Activated CD4-positive, alpha-beta T cell treated with anti-CD3 and anti-CD28 coated beads, Interleukin-2, amount 10 ng/mL, durations not matched to agents 24 days and 14 days (primary cell): ENCODE measurements at places on chromosomes 4 and X.

DNA sequence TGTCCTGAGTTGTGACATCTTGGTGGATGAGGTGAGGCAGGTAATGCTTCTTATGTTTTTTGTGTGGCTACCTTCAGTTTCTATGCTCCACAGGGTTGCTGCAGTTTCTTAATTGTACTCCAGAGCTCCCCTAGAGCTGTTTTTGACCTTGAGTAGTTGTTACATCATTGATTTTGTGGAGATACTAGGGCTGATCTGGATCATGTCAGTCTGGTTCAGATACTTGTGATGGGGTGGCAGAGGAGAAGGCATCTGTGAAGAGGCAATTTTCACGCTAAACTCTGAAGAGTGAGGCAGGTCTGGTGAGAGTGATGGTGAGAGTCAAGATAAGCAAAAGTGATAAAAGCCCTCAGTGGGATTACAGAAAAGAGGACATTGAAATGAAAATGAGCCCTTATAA lies 1180.2 kb downstream of the RAPGEF2 start:
- no peak for DNase-seq
- no peaks in the 10 kb centered on the region for H3K27me3 ChIP-seq
- no peaks in the 10 kb centered on the region for H3K36me3 ChIP-seq
- H3K4me1 ChIP-seq, result no peaks in the 10 kb centered on the region
- H3K27ac ChIP-seq, result no peak overlapping the region

DNA sequence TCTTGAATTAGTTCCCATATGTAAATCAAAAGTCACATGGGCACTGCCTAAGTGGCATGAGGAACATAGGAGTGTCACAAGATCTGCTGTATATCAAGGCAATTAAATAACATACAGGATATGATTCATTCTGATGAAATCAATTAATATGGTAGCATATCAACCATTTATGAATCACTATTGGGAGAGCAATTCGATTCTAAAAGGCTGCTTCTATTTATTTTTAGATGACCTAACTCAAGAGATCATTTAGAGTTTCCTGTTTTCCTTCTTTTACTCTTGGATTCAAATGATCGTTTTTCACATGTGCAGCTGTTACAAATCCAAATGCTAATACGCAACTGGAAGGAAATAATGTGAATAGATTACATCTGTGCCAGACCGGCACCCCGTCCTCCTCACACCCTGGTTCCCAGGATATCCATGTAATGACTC lies 81.9 kb downstream of the HCCS start:
- H3K36me3 ChIP-seq, result no peaks in the 10 kb centered on the region
- no peak for DNase-seq
- H3K4me1 ChIP-seq, result no peaks in the 10 kb centered on the region
- H3K27me3 ChIP-seq, result no peaks in the 10 kb centered on the region

DNA sequence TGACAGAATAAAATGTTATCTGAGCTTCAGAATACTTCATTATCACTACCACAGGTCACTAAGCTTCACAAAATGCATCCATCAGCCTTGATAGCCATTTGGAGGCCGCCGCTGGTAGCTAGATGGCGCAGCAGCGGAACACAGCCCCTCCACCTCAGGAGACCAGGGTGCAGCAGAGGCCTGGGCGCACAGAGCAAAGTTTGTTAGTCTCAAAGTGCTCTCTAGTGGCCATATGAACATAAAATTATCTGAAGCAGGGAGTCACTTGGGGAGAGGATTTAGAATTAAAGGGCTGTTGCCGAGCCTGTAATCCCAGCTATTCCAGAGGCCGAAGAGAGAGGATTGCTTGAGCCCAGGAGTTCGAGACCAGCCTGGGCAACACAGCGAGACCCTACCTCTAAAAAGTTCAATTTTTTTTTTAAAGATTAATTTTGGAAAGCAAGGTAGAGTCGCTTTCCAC lies 8.1 kb upstream of the DCTD start:
- peaks cover 2% of the 10 kb centered on the region for H3K4me1 ChIP-seq
- H3K27me3 ChIP-seq, result peaks cover 27% of the 10 kb centered on the region
- no peak overlapping the region for H3K4me3 ChIP-seq
- peak; percentile 84 for DNase-seq
- no peak overlapping the region for H3K27ac ChIP-seq

GRCh38 chr4:18980516-18981233 lies 959.1 kb upstream of the LCORL start:
- H3K36me3 ChIP-seq, result no peaks in the 10 kb centered on the region
- no peaks in the 10 kb centered on the region for H3K27me3 ChIP-seq
- H3K4me3 ChIP-seq, result no peak overlapping the region
- H3K4me1 ChIP-seq, result no peaks in the 10 kb centered on the region
- H3K27ac ChIP-seq, result no peak overlapping the region

DNA sequence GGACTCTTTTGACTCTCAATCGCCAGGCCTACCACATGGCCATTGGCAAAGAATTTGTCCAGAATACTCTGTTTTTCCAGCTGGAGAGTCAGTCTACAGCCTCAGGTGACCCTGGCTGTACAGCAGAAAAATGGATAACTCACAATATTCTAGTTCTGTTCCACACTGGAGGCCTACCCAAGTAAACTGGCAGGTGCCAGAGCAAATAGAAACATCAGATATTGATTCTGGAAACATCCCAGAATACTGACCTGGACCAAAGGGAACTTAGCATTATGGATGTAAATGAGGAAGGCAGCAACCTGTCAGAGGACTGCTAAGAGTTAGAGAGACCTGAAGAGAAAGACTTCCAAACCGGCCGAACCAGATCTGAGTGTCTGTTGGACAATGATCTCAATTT lies 147.9 kb upstream of the SMAD1 start:
- no peak overlapping the region for H3K4me3 ChIP-seq
- no peaks in the 10 kb centered on the region for H3K36me3 ChIP-seq
- no peaks in the 10 kb centered on the region for H3K4me1 ChIP-seq
- no peaks in the 10 kb centered on the region for H3K27me3 ChIP-seq
- DNase-seq, result no peak
- no peak overlapping the region for H3K27ac ChIP-seq

- H3K36me3 ChIP-seq, result no peaks in the 10 kb centered on the region
- H3K27me3 ChIP-seq, result peaks cover 12% of the 10 kb centered on the region
- no peak for DNase-seq
Measured at GRCh38 chrX:20112022-20112774, 4.5 kb downstream of the MAP7D2 start.

- H3K4me3 ChIP-seq, result no peak overlapping the region
- peaks cover 1% of the 10 kb centered on the region for H3K36me3 ChIP-seq
- peaks cover 6% of the 10 kb centered on the region for H3K4me1 ChIP-seq
Measured at GRCh38 chrX:135411893-135412292, 9.9 kb upstream of the SMIM10L2A start.

- no peaks in the 10 kb centered on the region for H3K27me3 ChIP-seq
- no peak for DNase-seq
- H3K27ac ChIP-seq, result no peak overlapping the region
- H3K4me1 ChIP-seq, result no peaks in the 10 kb centered on the region
Measured at GRCh38 chr4:86393749-86394148, 33.9 kb upstream of the MAPK10 start.

GRCh38 chr4:101274888-101275752 lies 72.2 kb downstream of the PPP3CA start:
- H3K27me3 ChIP-seq, result peaks cover 7% of the 10 kb centered on the region
- no peak overlapping the region for H3K27ac ChIP-seq
- no peak overlapping the region for H3K4me3 ChIP-seq
- no peaks in the 10 kb centered on the region for H3K36me3 ChIP-seq
- no peak for DNase-seq
- peaks cover 12% of the 10 kb centered on the region for H3K4me1 ChIP-seq

- H3K27me3 ChIP-seq, result no peaks in the 10 kb centered on the region
- no peaks in the 10 kb centered on the region for H3K36me3 ChIP-seq
- no peak for DNase-seq
- H3K4me3 ChIP-seq, result no peak overlapping the region
Measured at GRCh38 chrX:112643721-112644120, 36.0 kb downstream of the LHFPL1 start.

DNA sequence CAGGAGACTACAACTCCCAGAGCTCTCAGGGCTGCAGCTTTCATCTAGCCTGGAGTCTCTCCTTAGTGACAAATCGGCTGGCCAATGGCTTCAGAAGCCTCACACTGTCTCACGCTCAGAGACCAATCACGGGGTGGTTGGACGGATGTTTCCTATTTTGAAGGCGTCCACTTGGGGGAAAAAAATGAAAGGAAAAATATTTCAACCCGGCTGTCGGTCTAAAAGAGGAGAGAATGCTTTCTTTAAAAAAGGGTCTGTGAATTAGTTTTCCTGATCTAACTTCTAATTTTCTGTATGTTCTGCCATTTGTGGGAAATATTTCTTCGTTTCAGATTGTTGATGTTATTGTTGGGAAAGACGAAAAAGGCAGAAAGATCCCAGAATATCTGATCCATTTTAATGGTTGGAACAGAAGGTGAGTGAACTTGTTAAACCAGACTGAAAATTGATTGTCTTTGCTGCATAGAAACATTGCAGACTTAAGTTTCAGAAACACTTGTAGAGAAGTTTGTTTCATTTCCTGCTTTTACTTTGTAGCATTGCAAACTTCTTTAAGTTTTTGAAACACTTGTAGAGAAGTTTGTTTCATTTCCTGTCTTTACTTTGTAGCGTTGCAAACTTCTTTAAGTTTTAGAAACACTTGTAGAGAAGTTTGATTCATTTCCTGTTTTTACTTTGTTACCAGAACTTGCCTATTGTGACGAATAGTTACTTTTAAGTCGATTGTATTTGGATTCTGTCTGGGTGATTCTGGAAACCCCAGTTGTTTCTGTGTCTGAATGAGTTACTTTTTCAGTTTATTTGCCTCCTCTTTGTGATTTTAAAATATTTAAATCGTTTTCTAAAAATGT lies 1.6 kb downstream of the MSL3 start:
- H3K27ac ChIP-seq, result peak overlapping the region; percentile 99
- H3K27me3 ChIP-seq, result peaks cover 19% of the 10 kb centered on the region
- peak overlapping the region; percentile 95 for H3K4me3 ChIP-seq
- H3K4me1 ChIP-seq, result peaks cover 31% of the 10 kb centered on the region

- H3K4me1 ChIP-seq, result no peaks in the 10 kb centered on the region
- DNase-seq, result no peak
- H3K27ac ChIP-seq, result no peak overlapping the region
Measured at GRCh38 chr4:149549911-149550310, 265.7 kb downstream of the IQCM start.

GRCh38 chr4:180203349-180203748 lies 2039.9 kb upstream of the TENM3 start:
- no peak overlapping the region for H3K4me3 ChIP-seq
- H3K27me3 ChIP-seq, result no peaks in the 10 kb centered on the region

GRCh38 chr4:182212211-182212761 lies 30.9 kb upstream of the TENM3 start:
- H3K36me3 ChIP-seq, result no peaks in the 10 kb centered on the region
- H3K4me3 ChIP-seq, result no peak overlapping the region
- no peaks in the 10 kb centered on the region for H3K4me1 ChIP-seq
- DNase-seq, result no peak

- H3K4me3 ChIP-seq, result no peak overlapping the region
- H3K27ac ChIP-seq, result no peak overlapping the region
- peaks cover 5% of the 10 kb centered on the region for H3K4me1 ChIP-seq
- no peaks in the 10 kb centered on the region for H3K27me3 ChIP-seq
- no peak for DNase-seq
Measured at GRCh38 chr4:147860960-147861359, 129.1 kb downstream of the ARHGAP10 start.

DNA sequence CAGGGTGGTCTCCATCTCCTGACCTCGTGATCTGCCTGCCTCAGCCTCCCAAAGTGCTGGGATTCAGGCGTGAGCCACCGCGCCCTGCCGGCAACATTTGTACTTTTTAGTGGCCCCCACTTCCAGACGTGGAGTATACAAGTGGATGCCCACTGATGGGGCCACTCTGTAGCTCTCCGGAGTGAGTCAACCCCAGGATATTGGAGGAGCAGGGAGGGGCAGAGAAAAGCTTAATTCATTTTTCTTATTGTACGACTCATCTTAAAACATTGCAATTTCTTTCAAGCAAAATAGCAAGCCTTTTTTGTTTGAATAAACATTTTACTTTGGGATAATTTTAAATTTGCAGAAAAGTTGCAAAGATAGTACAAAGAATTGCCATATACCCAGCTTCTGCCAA lies 34.6 kb downstream of the FAM9C start:
- H3K36me3 ChIP-seq, result no peaks in the 10 kb centered on the region
- no peak overlapping the region for H3K27ac ChIP-seq
- no peak overlapping the region for H3K4me3 ChIP-seq
- DNase-seq, result no peak

DNA sequence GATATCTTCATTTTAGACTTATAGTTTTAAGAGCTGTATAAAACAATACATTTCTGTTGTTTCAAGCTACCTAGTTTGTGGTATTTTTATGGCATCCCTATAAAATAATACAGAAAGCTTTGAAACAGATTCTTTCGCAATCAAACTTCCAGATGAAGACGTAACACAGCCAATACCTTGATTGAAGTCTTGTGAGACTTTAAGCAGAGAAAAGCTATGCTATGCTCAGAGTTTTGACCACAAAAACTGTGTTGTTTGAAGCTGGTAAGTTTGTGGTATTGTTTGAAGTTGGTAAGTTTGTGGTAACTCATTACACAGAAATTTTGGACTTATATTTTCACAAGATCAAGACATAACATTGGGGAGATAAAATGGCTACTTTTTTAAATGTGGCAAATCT lies 201.8 kb upstream of the UGT8 start:
- DNase-seq, result no peak
- H3K4me1 ChIP-seq, result no peaks in the 10 kb centered on the region
- H3K36me3 ChIP-seq, result no peaks in the 10 kb centered on the region
- H3K27me3 ChIP-seq, result no peaks in the 10 kb centered on the region
- H3K4me3 ChIP-seq, result no peak overlapping the region
- H3K27ac ChIP-seq, result no peak overlapping the region

- H3K36me3 ChIP-seq, result no peaks in the 10 kb centered on the region
- no peak for DNase-seq
- H3K4me1 ChIP-seq, result no peaks in the 10 kb centered on the region
- H3K4me3 ChIP-seq, result no peak overlapping the region
- no peak overlapping the region for H3K27ac ChIP-seq
Measured at GRCh38 chr4:143654571-143654970, 45.9 kb downstream of the FREM3 start.

GRCh38 chr4:81377191-81377590 lies 94.5 kb downstream of the RASGEF1B start:
- no peaks in the 10 kb centered on the region for H3K36me3 ChIP-seq
- DNase-seq, result peak; percentile 19
- peaks cover 18% of the 10 kb centered on the region for H3K27me3 ChIP-seq
- H3K27ac ChIP-seq, result no peak overlapping the region
- H3K4me3 ChIP-seq, result no peak overlapping the region

DNA sequence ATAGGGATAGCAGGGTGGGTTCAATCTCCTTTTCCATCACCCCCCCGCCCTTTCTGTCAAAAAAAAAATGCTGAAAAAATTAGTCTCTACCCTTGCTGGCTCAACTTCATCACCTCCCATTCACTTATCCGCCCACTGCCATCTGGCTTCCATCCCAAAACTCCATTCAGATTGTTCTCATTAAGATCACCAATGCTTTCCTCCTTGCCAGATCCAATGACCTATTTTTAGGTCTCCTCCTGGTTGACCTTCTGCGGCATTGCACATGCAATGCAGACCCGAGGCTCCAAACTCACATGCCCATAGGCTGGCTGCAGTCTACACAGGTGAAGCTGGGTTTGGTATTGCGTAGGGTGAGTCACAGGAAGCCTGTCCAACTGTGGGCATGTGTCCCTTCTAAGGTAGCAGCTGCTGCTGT lies 21.1 kb upstream of the STIM2 start:
- H3K27me3 ChIP-seq, result peaks cover 9% of the 10 kb centered on the region
- no peak overlapping the region for H3K27ac ChIP-seq
- no peak for DNase-seq
